ENCODE measurements at places on chromosomes 12 and 14.
A peak's percentile ranks its signal among the peaks of the same experiment; 100 is the strongest.

DNA sequence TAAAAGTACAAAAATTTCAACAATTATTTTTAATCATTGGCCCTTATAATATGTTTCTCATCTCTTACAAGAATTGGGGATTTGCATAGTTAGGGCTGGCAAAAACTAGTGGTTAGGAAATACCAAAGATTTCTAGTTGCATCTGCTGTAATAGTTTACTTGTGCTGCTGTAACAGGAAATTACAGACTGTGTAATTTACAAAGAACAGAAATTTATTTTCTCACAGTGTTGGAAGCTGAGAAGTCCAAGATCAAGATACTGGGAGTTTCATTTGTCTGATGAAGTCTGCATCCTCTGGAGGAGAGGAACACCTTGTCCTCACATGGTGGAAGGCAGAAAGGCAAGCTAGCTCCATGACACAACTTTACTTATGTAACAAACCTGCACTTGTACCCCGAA lies 157.0 kb downstream of the FLRT2 start:
- DNase-seq, result no peak

DNA sequence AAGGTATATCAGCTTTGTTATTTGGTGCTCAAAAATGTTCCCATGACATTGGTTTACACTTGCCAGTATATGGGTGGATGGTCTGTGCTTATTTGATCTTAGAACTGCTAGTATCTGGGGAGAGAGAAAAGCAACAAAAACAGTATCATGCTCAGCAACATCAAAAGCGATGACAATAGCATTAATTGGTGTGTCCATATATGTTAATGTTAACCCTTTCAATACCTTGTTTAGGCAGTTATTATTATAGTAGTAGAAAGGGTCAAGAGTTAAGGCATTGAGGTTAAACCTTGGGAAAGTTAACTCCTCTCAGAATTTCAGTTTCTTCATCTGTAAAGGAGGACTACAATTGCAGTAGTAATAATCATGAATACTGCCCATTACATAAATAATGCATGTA lies 37.4 kb upstream of the SLC38A2 start:
- no peak for DNase-seq

DNA sequence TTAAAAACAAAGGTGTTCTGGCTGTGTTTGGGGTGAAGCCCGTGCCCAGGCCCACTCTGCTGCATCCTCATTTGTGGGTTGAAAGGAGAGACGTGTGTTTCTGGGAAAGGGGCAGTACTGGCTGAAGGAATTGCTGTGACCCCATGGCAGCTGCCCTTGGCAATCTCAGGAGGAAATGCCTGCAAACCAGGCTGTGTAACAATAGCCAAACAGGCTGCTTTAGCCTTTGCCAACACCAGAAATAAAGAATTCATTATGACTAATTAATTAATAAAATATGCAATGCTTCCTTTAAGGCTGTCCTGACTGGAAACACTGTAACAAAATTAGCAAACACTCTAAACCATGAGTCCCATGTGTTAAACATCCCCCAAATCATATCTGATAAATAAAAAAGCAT lies 53.0 kb upstream of the KRR1 start:
- no peak for DNase-seq

DNA sequence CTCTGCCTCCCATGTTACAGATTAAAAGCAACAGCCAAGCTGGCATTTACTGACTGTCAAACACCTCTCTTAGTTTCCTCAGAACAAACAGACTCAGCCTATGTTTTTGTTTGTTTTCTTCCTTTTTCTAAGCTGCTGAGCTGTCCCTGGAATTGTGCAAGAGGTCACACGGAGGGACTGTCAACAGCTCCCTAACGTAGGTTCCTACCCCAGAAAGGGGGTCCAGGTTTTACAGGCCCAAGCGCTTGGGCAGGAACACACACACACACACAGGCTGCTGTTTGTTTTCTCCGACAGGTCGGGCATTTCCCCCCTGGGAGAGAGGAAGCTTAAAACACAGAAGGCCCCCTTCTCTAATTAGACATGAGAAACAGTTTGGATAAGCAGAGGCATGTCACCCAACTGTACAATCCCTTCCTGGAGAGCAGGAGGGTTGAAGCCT lies 739.6 kb upstream of the TBX3 start:
- DNase-seq, result no peak

- peak; percentile 37 for DNase-seq
Observed at GRCh38 chr12:11653215-11653753, 3.8 kb downstream of the ETV6 start.

DNA sequence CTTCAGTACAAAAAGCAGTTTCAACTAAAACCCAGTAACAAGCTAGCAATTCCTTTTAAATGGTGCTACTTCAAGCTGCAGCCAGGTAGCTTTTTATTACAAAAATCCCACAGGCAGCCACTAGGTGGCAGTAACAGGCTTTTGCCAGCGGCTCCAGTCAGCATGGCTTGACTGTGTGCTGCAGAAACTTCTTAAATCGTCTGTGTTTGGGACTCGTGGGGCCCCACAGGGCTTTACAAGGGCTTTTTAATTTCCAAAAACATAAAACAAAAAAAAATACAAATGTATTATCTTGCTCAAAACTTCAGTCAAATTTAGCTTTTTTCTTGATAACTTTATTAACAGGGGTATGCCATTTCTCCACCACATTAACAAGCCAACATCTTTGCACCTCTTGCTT lies 3.6 kb upstream of the CLEC4E start:
- DNase-seq, result peak; percentile 21

DNA sequence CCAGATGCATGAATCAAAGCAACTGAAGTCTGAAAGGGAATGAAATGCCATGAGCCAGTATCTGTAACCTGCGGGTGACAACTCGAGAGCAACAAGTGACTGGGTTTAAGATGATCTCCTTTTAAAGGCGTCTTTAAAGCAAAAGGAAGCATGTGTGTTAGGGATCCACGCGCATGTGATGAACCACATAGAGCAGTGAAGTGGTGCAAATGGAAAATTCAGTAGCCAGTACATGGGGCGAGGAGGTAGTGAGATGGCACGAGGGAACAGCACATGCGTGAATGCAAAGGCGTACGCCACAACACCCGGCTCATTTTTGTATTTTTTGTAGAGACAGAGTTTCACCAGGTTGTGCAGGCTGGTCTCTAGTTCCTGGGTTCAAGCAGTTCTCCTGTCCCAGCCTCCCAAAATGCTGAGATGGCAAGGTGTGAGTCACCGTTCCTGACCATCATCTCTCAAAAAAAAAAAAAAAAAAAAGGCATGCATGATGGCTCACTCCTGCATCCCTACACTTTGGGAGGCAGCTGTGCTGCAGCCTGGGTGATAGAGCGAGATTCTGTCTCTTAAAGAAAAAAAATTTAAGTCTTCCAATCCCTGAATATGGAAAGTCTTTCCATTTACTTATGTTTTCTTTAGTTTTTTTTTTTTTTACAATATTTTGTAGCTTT lies 24.6 kb upstream of the BCL7A start:
- no peak for DNase-seq

GRCh38 chr14:83611906-83612390 lies 1918.0 kb upstream of the FLRT2 start:
- DNase-seq, result no peak

GRCh38 chr12:76173756-76174155 lies 89.3 kb upstream of the NAP1L1 start:
- no peak for DNase-seq

DNA sequence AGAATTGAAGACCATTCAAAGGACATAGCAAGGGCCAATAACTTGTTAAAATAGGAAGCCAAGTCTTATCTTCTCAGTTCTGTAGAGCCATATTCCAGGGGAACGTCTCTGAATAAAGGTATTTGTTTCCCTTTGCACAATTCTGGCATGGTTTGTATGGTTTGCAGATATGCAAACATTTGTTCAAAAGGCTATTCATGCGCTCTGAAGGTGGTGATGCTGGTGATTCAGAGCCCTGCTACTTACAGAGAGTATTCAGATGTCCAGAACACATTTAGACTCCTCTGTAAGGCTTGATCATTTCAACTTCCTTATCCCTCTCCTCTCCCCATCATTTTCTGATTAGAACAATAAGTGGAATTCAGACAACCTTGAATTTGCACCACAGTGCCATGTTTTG lies 35.9 kb downstream of the SLC4A8 start:
- no peak for DNase-seq

DNA sequence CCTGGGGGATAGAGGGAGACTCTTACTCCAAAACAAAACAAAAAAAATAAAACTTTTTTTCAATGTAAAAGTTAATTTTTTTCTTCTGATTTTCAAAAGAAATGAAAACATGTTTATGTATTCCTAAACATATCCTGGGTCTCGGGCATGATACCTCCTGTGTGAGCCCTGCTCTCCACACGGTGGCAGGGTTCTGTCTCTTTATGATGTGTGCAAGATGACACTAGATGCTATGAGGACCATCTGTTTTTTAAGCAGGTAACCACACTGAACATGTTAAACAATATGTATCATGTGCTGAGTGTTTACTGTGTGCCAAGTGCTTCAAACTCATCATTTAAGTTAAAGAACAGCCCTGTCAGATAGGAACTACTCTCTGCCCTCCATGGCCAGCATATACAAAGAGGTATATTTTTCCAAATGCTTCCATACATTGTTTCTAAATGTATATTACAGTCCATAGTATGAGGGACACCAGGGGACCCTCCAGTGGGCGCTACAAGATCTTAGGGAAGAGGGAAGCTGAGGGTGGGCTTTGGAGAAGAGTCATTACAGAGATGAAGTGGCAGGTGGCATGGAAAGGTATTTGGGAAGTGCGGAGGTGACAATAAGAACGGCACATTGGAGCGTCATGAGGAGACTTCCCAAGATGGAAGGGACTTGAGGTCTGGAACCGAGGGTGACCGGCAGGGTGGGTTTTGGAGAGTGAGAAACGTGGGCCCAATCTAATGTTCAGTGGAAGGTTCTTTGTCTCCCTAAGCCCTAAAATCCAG lies 28.5 kb downstream of the FOS start:
- DNase-seq, result no peak

DNA sequence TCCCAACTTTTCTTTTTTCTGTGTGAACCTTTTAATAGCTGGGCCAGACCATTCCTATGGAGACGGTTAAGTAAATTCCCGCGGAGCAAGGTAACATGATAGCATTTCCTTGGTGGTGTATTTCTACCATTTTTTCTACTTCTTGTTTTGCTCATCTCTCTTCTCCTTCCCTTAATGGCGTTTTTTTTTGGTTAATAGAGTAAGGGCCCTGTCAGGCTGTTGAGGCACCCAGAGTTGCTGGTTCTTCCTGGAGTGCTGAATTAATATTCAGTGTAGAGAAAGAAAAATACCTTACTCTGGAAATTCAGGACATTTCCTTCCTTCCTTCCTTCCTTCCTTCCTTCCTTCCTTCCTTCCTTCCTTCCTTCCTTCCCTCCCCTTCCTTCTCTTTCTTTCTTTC lies 137.6 kb downstream of the KTN1 start:
- DNase-seq, result no peak

DNA sequence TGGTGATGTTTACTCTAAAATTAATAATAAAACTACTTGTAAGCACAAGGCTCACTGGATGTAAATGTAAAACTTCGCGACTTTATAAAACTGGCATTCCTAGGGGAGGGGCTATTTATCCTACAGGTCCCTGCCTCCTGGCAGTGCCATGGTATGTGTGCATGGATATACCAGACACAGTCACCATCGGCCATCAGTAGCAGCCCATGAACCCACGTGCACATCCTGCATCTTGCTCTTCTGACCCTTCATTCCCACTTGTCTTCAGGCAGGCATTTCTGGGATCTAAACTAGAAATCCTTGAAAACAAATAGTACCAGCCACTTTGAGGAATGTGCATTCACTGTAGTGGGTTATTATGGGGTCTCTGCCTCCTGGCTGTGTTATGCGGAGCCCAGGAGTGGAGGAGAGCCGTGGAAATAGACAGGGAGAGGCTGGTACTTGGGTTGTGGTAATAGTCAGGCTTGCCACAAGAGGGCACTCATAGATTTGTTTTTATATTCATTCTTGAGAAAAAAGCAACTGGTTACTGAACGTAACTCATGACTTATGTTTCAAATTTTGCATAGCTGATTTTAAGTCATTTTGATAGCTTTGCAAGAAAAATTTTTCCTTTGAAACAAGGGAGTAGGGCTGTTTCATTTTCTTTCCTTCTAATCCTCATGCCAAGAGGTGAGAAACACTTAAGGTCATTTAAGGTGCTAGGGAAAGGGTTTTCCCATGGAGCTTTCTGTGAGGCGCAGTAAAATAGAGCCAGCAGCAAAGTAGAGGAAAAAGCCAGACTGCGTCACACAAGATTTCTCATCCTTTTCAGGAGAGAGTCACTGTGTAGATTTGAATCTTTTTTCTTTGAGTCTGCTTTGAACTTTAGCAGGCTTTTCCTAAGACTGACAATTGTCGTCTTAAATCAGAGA lies 17.4 kb upstream of the GALNT16 start:
- peak; percentile 21 for DNase-seq

- no peak for DNase-seq
Observed at GRCh38 chr14:33837943-33838683, 112.8 kb downstream of the EGLN3 start.

DNA sequence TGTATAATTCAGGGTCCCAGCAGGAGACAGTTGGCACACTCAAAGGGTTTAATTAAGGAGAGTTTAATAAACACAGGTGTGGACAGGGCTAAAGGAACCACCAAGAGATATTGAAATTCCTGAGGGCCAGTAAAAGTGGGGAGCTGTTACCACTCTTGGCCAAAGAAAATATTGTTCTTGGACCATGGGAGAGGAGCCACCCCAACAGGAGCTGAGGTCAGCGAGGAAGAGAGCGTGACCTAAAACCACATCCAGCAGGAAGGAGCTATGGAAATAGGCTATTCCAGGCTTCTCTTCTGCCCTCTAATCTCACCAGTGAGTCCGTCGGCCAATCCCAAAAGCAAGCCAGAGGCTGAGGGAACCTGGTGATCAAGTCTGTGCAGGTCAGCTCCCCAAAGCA lies 390.8 kb downstream of the MED13L start:
- no peak for DNase-seq

DNA sequence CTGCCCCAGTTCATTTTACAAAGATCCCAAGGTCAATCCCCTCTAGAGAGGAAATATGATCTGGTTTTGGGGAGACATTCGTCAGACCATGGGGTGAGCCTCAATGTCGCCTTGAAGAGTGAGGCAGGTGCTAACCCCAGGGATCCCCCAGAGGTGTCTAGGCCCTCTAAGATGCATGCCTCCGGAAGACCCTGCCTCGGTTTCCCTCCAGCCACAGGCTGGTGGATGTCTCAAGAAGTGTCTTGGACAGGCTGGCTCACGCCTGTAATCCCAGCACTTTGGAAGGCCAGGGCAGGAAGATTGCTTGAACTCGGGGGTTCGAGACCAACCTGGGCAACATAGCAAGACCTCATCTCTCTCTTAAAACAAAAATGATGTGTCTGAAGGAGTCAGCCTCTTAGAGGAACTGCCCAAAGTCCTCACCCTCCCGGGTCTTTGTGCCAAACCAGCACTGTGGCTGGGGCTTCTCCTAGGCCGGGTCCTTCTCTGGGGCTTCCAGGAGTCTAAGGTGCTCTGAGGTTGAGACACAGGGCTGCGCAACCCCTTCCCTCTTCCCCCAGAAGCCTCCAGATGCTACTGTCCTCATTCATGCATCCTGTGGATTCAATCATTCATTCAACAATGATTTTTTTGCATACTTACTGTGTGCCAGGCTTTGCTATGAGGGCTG lies 24.7 kb upstream of the BEGAIN start:
- no peak for DNase-seq

- DNase-seq, result no peak
Observed at GRCh38 chr12:7292300-7292699, 11.6 kb upstream of the ACSM4 start.

Measured in stimulated activated CD4-positive, alpha-beta T cell treated with anti-CD3 and anti-CD28 coated beads, Interleukin-12 subunit alpha, Interleukin-12 subunit beta, amount 100 ng/mL, for 48 hours (primary cell).